ENCODE measurements at places on chromosomes 12 and 14. TPM values are rescaled to one million over a fixed set of nuclear protein-coding genes. Genes with fewer than 3 reads are reported as not detected.

DNA sequence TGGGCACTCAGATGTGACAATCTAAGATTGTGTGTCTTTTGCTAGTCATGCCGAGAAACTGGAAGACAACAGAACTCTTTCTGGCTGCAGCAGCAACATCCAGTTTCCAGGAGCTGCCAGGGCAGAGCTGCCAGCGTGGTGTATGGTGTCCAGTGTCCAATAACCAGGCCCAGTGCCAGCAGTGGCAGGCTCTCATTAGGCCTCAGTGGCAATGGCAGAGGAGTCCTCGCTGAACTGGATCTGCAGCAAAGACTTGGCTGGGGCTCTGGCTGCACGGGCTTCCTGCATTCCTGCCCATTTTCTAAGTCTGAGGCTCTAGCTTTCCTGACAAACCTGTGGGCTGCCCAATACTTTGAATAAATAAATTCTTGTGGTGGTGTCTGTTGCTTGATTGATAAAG is 26.2 kb upstream of the PPM1A start:
- no peak for DNase-seq

CCDC91 gene
- 33.2 TPM for total RNA-seq

DNA sequence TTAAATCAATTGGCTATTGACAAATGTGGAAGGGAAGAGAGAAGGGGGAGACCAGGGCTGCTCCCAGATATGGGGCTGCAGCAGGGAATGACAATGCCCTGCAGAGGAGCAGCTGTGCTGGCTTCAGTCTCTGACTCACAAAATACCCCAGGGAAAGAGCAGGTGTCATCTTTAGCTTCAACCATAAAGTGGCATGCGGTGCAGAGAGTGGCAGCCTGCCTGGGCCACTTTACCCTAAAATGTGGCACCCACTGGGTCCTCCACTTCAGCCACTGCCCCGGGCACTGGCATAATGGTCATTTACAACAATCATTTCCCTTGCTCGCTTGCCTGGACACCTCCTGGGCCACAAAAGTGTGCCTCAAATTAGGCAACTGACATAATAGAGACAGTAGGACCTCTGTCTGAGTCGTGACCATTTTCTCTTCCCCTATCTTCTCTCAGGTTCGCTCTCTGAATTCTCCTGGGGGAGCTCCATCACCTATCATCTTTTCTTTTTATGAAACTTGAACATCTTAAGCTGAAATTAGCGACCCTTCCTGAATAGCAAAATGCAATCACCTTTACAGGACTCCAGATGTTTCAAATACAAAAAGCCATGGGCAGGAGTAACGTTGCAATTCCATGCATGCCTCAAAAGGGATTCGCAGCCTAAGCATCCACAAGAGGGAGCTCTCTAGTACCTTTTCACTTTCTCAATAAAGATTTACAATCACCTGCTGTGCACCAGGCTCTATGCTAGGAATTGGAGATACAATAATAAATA is 179.9 kb upstream of the ATF7IP start:
- DNase-seq = no peak

- DNase-seq = no peak
These were observed 79.2 kb downstream of the PTCSC3 start for GRCh38 chr14:36097356-36097755.

DNA sequence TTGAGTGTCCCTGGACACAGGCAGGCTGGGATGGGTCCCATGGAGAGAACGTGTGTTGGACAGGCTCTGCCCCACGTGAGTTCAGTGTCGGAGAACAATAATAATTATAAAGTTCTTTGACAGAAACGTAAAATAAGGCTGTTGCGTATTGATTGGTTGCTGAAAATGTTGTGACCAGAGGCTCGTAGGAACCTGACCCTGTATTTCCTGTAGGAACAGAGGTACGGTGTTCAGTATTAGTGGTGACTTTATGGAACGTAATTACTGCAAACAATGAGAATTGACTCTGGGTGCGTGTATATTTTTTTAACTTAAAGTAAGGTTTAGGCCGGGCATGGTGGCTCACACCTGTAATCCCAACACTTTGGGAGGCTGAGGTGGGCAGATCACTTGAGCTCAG is 7.8 kb downstream of the MTA1 start:
- no peak for DNase-seq

GRCh38 chr14:59101476-59101875 is 87.0 kb upstream of the DAAM1 start:
- DNase-seq = no peak

GRCh38 chr12:45648070-45648469 is 81.4 kb upstream of the ARID2 start:
- DNase-seq = no peak

CIROP gene
- not detected for total RNA-seq

KCNC2 gene
- not detected for total RNA-seq

DNA sequence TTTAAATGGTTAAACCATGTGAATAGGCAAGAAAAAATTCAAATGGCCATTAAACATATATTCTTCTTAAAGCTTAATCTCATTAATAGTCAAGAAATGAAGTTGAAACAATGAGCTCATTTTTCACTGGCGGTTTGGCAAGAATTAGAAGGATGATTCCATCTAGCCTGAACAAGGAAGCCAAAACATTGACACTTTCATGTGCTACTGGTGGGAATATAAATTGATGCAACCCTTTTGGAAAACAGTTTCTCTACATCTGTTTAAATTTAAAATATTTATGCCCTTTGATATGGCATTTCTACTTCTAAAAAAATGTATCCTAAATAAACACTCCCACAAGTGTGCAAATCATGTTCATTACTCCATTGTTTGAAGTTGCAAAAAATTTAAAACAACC is 174.7 kb upstream of the HIF1A start:
- no peak for DNase-seq

DHH gene
- total RNA-seq = 0.11 TPM
